ENCODE measurements at places on chromosomes 16 and 17. TPM values are rescaled to one million over a fixed set of nuclear protein-coding genes. Genes with fewer than 3 reads are reported as not detected.

The PIK3R5 gene
- total RNA-seq = not detected

The CES1 gene
- total RNA-seq = 31.6 TPM

The TP53TG3B gene
- total RNA-seq = not detected

The NPIPB6 gene
- 2.0 TPM for total RNA-seq

The TPSB2 gene
- not detected for total RNA-seq

The G6PC3 gene
- 154 TPM for total RNA-seq

The PPP1R1B gene
- not detected for total RNA-seq

The ZNF263 gene
- total RNA-seq = 35.1 TPM

The MYH1 gene
- total RNA-seq = not detected

The COASY gene
- 121 TPM for total RNA-seq

The ODAD4 gene
- total RNA-seq = 1.4 TPM

The MARVELD3 gene
- total RNA-seq = 0.20 TPM

The ZPBP2 gene
- not detected for total RNA-seq

The CENPT gene
- total RNA-seq = 30.4 TPM

All from A549 treated with RU486 at 1 μM for 4 hours (cell line).